Adrenal gland (tissue), 19 donors: ENCODE measurements at places on chromosomes 12 and 14. TPM values are rescaled to one million over a fixed set of nuclear protein-coding genes. Genes with fewer than 3 reads are reported as not detected.

DNA sequence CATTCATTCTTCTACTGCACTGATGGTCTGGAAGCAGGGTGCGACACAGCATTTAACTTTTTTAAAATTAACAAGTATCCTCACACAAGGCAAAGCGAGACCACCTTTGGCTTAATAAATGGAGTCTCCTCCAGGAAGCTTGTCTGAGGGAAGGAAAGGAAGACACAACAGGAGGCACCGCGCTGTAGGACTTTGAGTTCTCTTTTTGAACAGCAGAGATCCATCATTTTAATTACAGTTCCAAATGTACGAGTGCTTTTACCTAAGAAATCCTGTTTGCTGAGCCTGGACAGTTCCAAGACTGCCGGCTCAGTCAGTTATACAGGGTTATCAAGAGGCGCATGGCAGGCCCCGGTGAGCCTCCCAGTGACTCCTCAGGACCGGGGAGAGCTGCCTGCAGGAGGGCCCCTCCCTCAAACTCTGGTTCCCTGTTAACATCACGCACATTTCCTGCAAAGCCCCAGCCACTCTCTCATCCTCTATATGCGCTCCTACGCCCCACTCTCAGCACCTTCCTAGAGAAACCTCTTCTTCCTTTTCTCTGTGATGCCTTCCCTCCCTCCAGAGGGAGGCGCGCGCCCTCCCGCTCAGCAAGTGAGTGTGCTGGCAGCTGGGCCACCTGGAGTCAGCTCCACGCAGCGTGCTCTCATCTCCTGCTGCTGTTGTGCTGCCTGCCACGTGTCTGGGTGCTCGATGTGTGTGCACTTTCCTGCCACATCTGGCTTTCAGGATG, 46.1 kb downstream of the STX2 start:
- no peak for DNase-seq

The REM2 gene
- 0.64 TPM for polyA plus RNA-seq

DNA sequence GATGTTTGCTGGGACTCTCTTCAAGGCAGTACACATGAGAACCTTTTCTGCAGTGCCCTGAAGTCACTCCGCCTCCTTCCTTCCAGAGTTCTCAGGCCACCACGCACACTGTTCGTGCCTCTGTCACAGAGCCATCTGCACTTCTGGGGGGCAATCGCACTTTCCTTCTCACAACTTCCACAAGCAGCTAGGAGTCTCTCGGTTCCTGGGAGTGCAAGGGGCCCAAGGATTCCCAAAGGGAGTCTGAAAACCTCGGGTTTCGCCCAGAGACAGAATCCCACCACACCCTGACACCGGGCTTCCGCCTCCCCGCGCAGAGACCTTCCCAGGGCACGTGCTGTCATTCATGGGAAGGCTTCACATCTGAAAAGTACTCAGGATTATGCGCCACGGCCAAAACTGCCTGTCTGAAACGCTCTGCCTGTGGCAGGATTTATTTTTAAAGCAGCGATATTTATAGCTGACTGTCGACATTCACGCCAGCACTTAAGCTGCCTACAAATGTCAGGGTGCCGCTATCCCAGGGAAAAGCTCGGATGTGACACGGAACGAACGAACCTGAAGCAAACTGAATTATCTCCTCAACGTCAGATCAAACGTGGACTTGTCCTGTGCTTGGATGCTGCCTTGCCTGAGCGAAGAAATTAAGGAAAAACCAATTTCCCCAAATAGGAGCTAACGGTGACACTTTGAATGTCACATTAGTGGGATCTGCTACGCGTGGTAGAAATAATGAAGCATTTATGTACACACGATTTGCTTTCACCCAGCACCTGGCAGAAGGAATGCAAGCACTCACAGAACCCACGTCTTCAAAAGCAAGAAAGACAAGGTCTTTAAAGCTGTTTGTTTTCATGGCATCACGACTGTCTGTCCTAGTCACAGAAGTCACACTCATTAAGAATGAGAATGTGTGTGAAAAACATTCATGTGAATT, 154.0 kb downstream of the PIWIL1 start:
- no peak for DNase-seq

The POTEM gene
- polyA plus RNA-seq: not detected

- DNase-seq: no peak
These were observed 220.7 kb downstream of the TTC6 start for GRCh38 chr14:37816135-37816534.

The BATF gene
- polyA plus RNA-seq: 0.64 TPM

DNA sequence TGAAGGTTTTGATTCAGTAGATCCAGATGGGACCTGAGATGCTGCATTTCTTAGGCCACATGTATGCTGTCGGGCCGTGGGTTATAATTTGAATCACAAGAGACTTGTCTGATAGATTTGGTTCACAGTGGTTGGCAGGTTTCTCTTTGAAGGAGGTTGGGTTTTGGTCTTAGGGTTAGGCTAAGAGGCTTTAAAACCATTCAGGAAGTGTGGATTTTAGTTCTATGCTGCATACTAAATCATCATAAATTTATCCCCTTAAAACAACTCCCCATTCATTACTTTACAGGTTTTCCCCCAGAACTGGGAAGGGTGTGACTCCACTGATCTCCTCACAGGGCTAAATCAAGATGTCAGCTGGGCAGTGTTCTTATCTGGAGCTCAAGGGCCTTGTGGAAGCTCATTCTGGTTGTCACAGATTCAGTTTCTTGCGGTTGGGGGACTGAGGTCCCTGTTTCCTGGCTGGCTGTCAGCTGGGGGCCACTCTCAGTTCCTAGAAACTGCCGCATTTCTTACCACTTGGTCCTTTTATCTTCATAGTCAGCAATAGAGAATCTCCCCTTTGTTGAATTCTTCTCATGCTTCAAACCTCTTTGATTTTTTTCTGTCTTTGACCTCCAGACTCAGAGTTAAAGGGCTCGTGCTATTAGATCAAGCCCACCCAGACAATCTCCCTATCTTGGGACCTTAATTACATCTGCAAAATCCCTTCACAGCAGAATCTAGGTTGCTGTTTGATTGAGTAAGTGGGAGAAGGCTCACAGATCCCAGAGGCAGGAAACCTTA, 20.6 kb upstream of the PCNX1 start:
- no peak for DNase-seq

The RTL1 gene
- 1.0 TPM for polyA plus RNA-seq

The TGM1 gene
- polyA plus RNA-seq: 0.44 TPM

- no peak for DNase-seq
These were observed 14.7 kb downstream of the RTL1 start for GRCh38 chr14:100888789-100889315.

The SYCP3 gene
- 0.37 TPM for polyA plus RNA-seq

DNA sequence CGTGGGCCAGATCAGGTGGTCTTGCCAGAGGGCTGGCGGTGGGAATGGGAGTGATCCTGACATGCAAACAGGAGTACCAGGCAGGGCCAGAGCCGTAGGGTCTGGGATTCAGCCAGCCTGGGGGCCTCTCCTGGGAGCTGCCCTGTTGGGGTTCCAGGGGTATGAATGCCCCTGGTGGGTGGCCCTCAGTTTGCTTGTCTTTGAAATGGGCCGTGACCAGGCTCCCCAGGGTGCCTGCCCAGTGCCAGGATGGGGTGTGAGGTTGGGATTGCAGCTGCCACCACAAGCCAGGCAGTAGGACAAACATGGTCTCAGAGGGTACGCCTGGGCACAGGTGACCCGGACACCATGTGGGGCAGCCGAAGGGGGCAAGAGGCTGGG, 168.8 kb downstream of the KIF26A start:
- peak; percentile 8 for DNase-seq

The SIVA1 gene
- polyA plus RNA-seq: 120 TPM

The AMDHD1 gene
- polyA plus RNA-seq: 14.4 TPM

GRCh38 chr12:41452838-41453407, 264.8 kb downstream of the PDZRN4 start:
- DNase-seq: no peak

DNA sequence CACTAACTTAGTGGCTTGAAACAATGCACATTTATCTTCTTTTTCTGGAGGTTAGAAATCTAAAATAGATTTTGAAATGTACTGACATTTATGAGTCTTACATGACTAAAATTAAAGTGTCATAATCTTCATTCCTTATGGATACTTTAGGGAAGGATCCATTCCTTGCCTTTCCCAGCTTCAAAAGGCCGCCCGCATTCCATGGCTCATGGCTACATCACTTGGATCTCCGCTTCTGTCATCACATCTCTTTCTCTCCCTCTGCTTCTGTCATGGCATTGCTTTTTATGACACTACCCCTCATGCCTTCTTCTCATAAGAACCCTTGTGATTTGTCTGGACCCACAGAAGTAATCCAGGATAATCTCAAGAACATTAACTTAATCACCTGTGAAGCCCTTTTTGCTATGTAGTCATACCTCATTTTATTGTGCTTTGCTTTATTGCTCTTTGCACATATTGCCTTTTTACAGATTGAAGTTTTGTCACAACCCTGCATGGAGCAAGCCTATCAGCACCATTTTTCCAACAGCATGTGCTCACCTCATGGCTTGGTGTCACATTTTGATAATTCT, 66.5 kb downstream of the GARIN6 start:
- no peak for DNase-seq

DNA sequence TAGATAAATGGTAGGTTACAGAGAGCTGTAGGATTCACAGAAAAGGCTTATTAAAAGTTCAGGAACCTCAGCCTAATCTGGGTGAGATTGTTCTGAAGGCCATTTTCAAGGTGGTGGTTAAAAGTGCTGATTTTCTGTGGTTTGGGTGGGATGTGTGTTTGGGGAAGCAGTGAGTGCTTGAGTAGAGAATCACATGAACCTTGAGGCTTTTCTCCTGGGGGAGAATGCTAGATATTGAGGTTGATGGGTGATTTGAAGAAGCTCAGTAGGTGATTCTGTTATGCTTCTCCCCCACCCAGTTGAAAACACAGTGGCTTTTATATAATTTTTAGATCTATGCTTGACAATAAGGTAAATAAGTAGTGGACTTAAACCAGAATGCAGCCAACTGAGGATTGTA, 420.9 kb downstream of the PCNX1 start:
- no peak for DNase-seq

DNA sequence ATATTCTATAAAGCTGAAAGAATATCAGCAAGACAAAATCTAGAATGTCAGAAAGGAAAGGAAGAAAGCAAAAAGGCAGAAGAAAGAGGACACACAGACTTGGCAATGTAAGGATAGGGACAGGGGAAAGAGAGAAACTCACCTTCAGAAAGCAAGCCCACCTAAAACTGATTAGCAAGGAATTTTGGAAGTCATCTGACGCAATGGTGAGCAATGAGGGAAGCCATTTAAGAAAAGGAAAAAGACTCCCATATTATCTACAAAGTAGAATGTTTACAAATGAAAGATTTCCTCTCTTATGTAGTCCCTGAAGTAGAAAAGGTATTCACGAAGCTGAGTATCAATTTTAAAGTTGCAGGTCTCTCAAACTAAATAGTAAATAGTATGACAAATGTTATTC, 35.2 kb upstream of the FOXG1 start:
- DNase-seq: no peak

DNA sequence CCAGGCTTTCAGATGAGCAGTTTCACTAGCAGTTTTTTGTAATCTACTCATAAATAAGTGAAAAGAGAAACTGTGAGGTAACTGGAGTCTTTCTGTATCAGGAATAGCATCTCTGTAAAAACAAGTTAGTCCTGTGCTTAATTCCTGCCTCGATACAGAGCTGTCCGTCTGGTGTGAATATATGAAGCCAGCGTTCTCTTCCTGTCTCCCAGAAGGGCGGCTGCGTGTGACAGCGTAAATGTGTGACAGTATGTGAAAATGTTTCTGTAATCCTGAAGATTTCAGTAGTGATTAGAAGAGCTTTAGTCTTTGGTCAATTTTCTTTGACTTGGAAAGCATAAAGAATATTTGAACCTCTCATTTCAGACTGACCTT, 150.3 kb downstream of the FBXL14 start:
- DNase-seq: no peak

DNA sequence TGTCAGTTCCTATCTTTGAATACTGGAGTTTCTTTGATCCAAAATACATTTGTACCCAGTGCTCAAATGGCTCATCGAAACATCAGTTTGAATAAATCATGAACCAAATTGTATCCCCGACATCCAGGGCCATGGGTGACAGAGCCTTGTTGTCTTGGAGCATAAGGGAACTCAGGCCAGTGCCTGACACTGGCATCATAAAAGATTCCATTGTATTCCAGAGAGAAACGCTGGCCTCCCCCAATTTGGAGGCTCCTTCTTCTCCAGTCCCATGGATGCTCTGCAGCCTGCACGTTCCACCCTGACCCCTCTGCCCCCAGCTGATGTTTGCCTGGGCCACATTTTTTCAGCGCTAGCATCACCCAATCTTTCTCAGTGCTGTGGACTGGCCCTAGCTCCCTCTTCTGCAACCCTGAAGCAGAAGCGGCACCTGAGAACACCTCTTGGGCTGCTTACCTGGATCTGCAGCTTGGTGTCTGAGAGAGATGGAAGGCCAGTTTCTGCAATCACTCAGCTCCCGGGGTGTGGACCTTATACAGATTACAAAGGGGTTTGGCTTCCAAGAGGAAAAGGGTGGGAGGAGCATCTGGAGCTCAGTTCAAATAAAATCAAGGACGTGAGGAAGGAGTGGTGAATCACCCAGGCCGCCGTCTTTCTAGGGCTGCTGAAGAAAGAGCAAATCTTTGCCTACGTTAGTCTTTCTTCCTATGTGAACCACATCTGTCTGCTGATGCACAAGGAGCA, at the start of gene RNASE1:
RNASE1 (minus strand) TSS at position 504 of the 744 bp plus-strand sequence. CDS start 776 bp downstream, outside the sequence.
- peak; percentile 39 for DNase-seq

The LPAR5 gene
- 1.5 TPM for polyA plus RNA-seq

DNA sequence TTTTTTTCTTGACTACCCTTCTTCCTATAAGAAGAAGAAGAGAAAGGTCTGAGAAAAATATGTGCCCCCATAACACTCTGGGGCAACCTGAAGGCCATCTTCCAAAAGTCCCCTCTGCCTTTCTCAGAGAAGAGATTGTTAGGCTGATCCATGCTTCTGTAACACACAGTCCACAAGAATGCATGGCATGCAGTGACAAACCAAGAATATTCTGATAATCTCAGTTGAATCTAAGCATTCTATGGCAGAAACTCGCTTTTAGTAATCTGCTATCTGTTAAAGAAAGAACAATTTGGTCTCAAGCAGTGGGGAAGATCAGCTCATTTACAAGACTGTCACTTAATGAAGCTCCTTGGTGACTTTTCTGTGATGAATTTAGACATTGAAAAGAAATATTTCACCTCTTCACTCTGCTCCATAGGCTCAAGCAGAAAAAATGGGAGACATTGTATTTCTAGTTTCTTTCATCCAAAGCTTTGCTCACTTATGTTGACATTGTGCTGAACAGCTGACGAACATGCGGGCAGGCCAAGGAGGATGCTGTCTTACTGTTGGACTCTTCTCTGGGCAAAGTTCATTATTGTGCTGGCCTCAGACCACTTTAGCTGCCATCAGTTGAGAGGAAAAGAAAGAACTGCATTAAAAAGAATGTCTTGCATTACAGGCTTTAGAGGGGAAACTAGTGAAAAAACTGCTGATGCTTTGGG, 957.1 kb downstream of the DIO2 start:
- DNase-seq: no peak
